PC-3 (cell line): ENCODE measurements at places on chromosomes 2 and 18. TPM values are rescaled to one million over a fixed set of nuclear protein-coding genes. Genes with fewer than 3 reads are reported as not detected.

Gene KCNK3
- 0.04 and 0.69 TPM in 2 replicates for total RNA-seq

Gene CRYBA2
- total RNA-seq: 6.4 and 13.5 TPM in 2 replicates

Gene DTNA
- 7.8 and 11.6 TPM in 2 replicates for total RNA-seq

Gene KCNF1
- total RNA-seq: 1.3 and 1.8 TPM in 2 replicates

Gene ZNF516
- total RNA-seq: 1.7 and 4.0 TPM in 2 replicates

Gene GRB14
- 0.63 and 0.84 TPM in 2 replicates for total RNA-seq

Gene CHRNG
- total RNA-seq: not detected in 2 replicates

Gene IL1R1
- total RNA-seq: 0.40 and 0.69 TPM in 2 replicates

Gene ELOA2
- not detected in 2 replicates for total RNA-seq

Gene MSTN
- total RNA-seq: not detected in 2 replicates

Gene INHA
- 1.3 and 1.5 TPM in 2 replicates for total RNA-seq

Gene CHRNA1
- 0.23 and 1.8 TPM in 2 replicates for total RNA-seq

Gene DCDC2C
- not detected in 2 replicates for total RNA-seq

Gene SIX3
- total RNA-seq: 0.07 TPM in 1 of 2 replicates, not detected in the other

Gene TUBA4A
- 75.4 and 87.9 TPM in 2 replicates for total RNA-seq

Gene IL1R2
- total RNA-seq: 5.6 and 6.0 TPM in 2 replicates

Gene CYP1B1
- 37.2 and 50.0 TPM in 2 replicates for total RNA-seq

Gene MROH2A
- total RNA-seq: not detected in 2 replicates

Gene EFEMP1
- total RNA-seq: 52.0 and 59.6 TPM in 2 replicates

Gene POTEC
- 0.04 TPM in 1 of 2 replicates, not detected in the other for total RNA-seq

Gene LONRF2
- total RNA-seq: 1.1 and 1.3 TPM in 2 replicates

Gene SCG2
- total RNA-seq: 0.51 and 0.98 TPM in 2 replicates

Gene AQP12A
- not detected in 2 replicates for total RNA-seq

Gene SKA1
- total RNA-seq: 11.6 and 17.2 TPM in 2 replicates

Gene SLC5A7
- 0.06 TPM in 1 of 2 replicates, not detected in the other for total RNA-seq

Gene PSMA8
- total RNA-seq: not detected in 2 replicates

Gene CD28
- not detected in 2 replicates for total RNA-seq

Gene DCC
- total RNA-seq: not detected in 2 replicates

Gene HAAO
- not detected in 2 replicates for total RNA-seq

Gene IL36RN
- total RNA-seq: 0.36 TPM in 1 of 2 replicates, not detected in the other

Gene SNORC
- total RNA-seq: 11.1 and 14.3 TPM in 2 replicates

Gene SF3B1
- total RNA-seq: 125 and 143 TPM in 2 replicates
